Cortex of kidney (tissue), 1 donor: ENCODE measurements at places on chromosomes 7 and 10.

- no peak for DNase-seq
Observed at GRCh38 chr7:50455658-50456057, 5.5 kb upstream of the FIGNL1 start.

- DNase-seq, result no peak
Observed at GRCh38 chr7:142557971-142558582, 191.2 kb upstream of the PRSS1 start.

- no peak for DNase-seq
Observed at GRCh38 chr10:22737587-22737986, 23.2 kb upstream of the PIP4K2A start.

- DNase-seq, result no peak
Observed at GRCh38 chr7:43244232-43244631, 131.8 kb downstream of the HECW1 start.

DNA sequence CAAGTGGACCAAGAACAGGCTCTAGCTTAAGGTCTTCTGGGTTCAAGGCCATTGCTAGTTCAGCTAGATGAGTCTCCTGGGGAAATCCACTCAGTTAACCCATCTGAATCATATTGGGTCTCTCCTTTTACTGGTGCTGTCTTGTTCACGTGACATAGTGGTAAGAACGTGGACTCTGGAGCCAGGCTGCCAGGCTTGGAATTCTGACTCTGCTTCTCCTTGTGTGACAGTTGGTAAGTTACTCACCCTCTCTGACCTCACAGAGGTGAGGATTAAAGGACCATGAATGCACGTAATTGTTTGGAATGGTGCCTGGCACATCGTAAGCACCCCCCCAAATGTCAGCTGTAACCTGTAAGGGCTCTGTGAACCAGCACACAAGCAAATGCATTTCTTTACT lies 9.7 kb upstream of the CALU start:
- DNase-seq, result no peak

GRCh38 chr7:151711906-151712809 lies 164.8 kb downstream of the PRKAG2 start:
- DNase-seq, result no peak

DNA sequence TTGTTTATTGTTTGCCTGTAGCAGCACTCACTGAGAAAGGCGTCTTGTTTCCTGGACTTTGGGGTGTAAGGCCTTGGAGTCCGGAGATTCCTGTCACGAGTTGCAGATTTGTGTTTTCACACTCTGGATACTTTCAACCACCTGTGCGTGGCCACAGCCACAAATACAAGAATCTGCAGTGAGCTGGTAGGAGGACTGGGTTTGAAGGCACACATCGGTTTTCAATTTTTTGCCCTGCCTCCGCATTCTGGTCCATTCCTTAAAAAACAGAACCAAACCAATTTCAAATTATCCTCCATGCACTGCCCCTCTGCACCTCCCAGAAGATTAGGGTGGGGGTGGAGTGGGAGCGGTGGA lies 619 bp downstream of the EXOC4 start:
- DNase-seq, result no peak

- DNase-seq, result no peak
Observed at GRCh38 chr7:103766660-103767059, 222.8 kb downstream of the RELN start.

DNA sequence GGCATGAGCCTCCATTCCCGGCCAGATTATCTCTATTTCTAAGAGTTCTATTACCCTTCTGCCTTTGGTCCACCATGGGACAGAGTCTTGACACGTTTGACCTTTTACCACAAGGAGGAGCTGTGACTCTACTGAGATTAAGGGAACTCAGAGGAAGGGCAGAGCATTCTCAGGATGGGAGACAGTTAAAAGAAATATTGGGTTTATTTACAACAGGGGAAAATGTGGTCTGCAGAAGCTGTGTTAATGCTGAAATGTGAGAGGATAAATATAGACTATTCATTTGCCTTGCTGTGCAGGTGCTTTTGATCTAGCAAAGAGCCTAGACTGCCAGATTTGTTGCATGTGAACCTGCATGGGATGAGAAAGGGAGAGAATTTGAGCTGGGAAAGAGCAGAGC lies 45.8 kb upstream of the PRSS58 start:
- no peak for DNase-seq

DNA sequence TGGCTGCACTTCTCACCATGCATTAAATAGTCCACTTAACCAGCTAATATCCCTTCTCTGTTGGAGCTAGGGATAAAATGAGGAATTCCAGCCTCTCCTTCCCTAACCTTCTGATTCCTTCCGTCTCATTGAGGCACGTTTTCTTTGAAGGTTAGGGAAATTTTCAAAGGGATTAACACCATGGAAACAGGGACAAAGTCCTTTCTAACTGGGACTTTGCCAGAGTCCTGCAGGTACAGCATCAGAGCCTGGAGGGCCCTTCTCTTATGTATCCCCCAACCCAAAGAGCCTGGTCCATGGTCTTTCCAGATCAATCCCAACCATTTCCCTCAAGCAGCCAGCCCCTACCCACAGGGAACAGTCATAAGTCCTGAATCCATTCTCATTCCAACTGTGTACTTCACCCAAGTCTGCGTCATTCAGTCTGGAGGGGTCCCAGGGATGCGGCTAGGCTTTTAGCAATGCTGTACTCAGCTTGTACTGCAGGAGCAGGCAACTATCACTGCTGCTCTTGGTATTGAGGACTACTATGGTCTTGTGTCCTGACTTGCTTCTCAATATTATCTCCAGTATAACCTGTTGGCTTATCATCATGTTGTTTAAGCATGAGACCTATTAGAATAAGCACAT lies 34.6 kb upstream of the CROT start:
- no peak for DNase-seq

DNA sequence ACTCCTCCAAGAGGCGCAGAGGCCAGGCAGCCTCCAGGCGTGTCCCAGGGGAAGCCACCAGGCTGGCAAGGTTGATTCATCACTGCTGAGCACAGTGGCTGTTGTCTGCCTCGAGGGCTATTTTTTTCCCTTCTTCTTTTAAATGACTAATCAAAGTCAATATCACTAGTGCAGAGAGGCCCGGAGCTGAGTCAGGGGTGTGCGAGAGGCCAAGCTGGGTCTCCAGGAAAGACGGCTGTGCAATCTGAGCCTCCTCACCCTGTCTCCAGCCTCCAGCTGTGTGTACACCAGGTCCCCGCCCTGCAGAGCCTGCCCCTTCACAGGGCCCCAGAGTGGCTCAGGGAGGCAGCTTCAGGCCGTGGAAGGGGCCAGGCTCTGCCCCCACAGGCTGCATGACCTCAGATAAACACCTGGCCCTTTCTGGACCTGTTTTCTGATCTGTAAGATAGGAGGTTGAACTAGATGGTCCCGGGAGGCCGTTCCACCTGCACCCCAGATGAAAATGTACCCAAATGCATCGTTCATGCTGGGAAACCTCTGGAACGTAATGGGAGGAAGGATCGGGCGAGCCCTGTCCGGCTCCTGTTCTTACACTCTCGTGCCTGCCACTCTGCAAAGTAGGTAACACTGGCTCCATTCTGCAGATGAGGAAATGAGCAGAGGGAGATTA lies 3.7 kb downstream of the STX1A start:
- no peak for DNase-seq

GRCh38 chr7:41002741-41003610 lies 699.9 kb downstream of the INHBA start:
- DNase-seq, result no peak

GRCh38 chr7:70706204-70706603 lies 425.7 kb upstream of the GALNT17 start:
- DNase-seq, result no peak

- DNase-seq, result no peak
Observed at GRCh38 chr10:69489506-69490090, 38.3 kb downstream of the TSPAN15 start.

GRCh38 chr7:25949736-25950487 lies 202.1 kb upstream of the NFE2L3 start:
- DNase-seq, result no peak

DNA sequence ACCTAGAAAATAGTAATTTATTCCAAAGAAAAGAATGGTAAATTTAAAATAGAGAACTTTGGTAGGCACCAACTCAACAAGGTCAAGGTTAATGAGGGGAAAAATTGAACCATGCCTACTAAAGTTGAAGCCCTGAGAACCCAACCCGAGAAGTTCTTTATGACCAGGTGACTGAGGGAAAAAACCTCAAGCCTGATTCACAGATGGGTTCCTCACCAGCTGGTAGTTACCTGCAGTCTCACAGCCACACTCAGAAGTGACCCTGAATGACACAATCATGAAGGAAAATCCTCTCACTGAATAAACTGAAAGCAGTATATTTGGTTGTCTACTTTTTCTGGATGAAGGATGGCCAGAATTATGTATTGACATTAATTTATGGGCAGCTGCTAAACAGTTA lies 7.0 kb downstream of the C10orf67 start:
- DNase-seq, result no peak

GRCh38 chr10:132564690-132565089 lies 27.1 kb downstream of the INPP5A start:
- DNase-seq, result no peak

DNA sequence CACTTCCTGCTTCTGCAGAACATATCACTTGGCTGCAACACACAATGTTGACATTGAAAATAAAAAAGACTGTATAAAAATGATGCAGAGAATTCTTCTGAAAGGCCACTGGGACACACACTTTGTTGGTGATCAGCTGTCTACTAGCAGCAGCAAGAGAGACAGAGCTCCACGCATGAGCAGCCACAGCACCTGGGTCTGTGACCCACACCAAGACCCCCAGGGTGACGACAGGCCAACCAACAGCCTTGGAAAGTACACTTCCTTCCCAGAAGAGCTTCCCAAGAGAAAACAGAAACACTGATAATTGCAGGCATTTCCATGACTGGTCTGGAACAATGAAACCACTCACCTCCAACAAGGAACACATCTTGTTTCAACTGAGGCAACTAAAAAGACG lies 239.0 kb downstream of the DIP2C start:
- no peak for DNase-seq

DNA sequence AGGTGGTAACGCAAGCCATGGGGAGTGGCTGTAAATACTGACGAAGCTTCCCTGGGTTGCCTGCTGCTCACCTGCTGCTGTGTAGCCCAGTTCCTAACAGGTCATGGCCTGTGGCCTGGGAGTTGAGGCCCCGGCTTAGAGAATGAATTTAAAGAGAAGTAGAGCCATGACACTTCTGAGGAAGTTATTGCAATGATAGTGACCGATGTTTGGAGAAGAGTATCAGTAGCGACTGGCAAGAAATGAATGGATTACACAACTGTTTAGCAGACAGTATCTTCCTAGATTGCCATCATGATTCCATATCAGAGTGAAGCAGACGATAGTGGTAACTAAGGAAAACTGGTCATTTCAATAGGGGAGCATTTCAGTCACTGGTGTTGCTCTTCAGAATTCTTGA lies 249.6 kb downstream of the PLXDC2 start:
- no peak for DNase-seq

DNA sequence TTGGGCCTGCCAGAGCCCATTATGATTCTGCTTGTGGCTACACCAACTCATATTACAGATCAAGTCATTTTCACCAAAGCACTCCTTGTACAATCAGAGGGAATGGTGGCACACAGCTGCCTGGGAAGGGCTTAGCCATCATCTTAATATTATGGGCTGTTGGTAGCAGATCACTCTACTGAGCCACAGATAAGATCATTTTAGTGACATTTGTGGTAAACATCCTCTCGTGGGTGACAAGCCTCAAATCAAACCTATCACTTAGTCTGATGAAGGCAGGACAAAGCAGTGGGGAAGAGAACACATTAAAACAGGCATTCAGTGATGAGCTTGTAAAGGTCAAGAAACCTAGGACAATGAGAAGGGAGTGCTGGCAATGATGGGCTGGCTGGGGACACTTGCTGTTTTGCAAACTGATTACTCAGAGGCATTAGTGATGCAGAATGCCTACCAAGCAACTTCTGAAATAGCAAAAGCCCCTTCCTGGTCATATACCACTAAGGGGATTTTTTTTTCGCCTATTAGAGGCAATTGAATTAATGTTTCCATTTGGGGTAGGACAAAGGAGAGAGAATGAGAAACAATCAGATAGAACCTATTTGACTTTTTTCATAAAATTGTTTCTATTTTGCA lies 137.5 kb upstream of the WDR11 start:
- no peak for DNase-seq

DNA sequence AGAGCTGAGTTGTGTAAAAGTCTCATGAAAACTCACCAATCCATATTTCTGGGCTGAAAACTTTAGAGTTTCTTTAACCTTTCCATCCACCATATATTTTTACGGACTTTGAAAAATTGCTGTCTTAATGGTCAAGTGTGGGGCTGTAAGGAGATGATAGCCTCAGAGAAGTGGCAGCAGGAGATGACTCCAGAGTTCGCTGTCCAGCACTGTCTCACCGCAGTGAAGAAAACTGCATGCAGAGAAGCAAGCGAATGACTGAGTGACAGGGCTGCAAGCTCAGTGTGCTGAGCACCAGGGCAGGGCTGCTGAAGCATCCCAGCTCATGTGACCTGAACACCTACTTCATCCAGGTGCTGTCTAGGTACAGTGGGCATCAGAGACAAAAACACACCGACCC lies 564.5 kb downstream of the ACTR3B start:
- no peak for DNase-seq

- DNase-seq, result no peak
Observed at GRCh38 chr7:25009257-25009656, 29.3 kb upstream of the OSBPL3 start.

- no peak for DNase-seq
Observed at GRCh38 chr10:24438800-24439199, 229.9 kb downstream of the KIAA1217 start.

DNA sequence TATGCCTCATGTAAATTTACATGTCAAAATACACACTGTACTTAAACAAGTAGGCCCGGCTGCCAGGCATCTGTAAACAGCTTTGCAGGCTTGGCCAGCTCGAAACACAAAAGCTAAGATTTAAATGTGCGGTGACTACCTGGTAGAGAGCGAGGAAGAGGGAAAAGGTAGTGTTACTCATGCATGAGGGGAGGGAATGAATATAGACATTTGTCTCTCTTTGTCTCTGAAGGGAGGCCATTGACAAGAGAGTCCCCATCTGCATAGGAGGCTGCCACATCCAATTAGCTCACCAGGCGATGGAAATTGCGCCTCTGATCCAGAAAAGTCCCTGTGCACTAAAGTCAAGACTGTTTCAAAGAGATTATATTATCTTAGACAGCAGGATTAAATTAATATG lies 535.8 kb downstream of the PTPRN2 start:
- DNase-seq, result no peak

DNA sequence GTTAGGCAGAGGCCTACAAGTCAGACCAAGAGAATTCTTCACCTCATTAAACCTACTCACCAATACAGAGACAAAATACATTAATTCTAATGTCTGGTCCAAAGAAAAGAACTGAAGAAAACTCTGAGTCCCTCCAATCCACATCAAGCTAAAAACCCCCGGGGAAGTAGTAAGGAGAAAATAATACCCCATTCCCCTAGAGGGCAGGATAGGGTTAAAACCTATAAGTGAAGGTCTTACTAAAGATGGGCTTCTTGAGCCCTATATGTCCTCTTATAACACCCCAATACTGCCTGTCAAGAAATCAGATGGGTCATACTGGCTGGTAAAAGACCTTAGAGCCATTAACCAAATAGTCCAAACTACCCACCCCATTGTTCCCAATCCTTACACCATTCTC lies 141.3 kb upstream of the TMEM106B start:
- DNase-seq, result no peak
